HCT116 (cell line): ENCODE measurements at places on chromosomes 12 and 14. TPM values are rescaled to one million over a fixed set of nuclear protein-coding genes. Genes with fewer than 3 reads are reported as not detected.

- no peak for DNase-seq
These were observed 236.6 kb downstream of the C12orf75 start for GRCh38 chr12:105567061-105567460.

GLIPR1L1 gene
- total RNA-seq: not detected

SLC5A8 gene
- not detected for total RNA-seq

- DNase-seq: no peak
These were observed 21.7 kb downstream of the CAPRIN2 start for GRCh38 chr12:30732954-30733637.

- DNase-seq: no peak
These were observed 711 bp downstream of the SBNO1 start for GRCh38 chr12:123363740-123364531.

DNA sequence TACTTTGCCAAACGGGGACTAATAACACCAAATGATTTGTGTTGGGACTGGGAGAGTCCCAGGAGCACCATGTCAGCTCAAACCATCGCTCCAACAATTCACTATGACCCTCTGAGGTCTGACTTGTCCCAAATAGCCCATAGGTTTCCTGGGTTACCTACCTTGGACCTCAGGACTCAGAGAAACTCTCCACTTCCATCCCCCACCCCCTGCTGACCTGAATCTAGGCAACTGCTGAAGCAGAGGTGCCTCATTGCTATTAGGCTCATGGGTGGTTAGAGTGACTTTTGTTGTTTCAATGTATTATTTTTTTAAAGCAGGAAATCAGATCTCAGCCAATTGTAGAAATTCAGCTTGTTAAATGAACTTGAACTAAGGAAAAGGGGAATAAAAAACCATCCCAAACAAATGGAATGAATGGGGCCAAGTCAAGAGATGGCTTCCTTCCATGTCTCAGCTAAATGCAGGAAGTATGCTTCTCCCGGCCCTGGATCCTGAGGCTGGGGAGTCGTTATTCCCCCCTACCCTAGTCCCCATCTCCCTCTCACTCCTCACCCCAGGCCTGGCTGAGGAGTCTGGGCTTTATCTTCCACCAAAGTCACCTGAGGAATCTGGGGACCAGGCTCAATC is 80.9 kb upstream of the SLC24A4 start:
- no peak for DNase-seq

GRCh38 chr12:103652808-103653207 is 65.7 kb downstream of the STAB2 start:
- no peak for DNase-seq

DNA sequence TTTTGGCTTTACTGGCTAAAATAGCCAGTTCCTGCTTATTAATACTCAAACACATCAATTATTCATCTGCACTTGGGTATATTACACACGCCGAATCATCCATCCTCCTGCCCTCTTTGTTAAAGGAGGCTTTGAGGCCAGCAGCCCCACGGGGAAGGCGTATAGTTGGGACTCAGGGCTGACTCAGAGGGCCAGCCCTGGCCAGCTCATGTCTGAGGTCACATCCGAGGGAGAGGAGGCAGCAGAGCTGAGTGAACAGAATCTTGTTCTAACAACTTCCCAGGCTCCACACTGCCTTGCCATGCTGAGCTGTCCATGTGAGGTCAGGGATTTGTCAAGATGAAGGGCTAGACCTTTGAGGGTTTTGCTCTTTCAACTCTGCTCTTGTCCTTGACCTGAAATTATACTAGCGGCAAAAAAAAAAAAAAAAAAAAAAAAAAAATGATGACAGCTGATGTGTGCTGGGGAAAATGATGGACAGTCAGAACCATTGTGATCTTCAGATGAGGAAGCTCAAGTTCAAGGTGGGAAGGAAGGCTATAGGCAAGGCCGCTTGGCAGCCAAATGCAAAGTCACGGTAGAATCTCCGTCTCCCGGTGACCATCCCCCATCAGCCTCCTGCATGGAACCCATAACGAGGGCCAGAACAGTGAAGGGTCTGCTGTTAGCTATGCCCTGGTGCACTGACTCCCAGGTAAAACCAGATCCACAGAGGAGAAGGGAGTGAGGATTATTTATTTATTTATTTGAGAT is 12.5 kb upstream of the MARK3 start:
- peak; percentile 72 for DNase-seq

DNA sequence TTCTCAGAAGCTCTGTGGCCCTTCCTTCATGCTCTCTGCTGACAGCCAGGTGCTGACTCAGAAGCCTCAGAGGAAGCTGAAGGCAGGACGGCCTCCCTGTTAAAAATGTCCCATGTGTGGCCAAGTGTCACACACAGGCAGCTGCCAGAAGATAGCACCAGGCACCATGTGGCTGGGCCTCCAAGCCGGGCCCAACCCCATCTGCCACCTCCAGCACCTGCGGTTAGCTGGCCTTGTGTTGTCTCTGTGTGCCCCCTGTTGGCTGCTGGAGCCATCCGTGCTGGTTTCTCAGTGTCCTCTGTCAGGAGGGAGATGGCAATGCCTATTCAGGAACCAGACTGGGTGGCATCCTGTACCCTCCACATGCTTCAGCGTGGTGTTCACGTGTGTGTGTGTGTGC is 63.2 kb downstream of the TSPAN11 start:
- no peak for DNase-seq

- DNase-seq: no peak
These were observed 82.7 kb downstream of the C14orf132 start for GRCh38 chr14:96121660-96122395.

FAM181A gene
- total RNA-seq: not detected

- no peak for DNase-seq
These were observed 299.5 kb downstream of the DAD1 start for GRCh38 chr14:22289570-22289969.

DNA sequence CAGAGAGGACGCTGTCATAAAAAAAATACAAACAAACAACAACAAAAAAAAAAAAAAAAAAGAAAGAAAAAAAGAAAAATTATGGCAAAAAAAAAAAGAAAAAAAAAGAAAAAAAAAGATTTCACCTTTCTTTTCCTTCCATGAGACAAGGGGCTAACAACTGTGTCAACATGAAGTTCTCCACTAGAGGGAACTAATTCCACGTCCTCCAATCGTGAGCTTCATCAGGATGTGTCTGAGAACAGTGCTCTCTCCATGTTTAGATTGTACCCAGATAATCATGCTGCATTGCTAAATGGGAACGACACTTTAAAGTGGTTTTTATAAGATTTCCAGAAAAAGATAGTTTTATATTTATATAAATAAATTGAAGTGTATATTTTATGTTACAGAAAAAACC is 96.2 kb upstream of the PTPRB start:
- DNase-seq: peak; percentile 76

- no peak for DNase-seq
These were observed 14.1 kb upstream of the GRIP1 start for GRCh38 chr12:66692986-66693385.

SLC25A47 gene
- 0.17 TPM for total RNA-seq

DNA sequence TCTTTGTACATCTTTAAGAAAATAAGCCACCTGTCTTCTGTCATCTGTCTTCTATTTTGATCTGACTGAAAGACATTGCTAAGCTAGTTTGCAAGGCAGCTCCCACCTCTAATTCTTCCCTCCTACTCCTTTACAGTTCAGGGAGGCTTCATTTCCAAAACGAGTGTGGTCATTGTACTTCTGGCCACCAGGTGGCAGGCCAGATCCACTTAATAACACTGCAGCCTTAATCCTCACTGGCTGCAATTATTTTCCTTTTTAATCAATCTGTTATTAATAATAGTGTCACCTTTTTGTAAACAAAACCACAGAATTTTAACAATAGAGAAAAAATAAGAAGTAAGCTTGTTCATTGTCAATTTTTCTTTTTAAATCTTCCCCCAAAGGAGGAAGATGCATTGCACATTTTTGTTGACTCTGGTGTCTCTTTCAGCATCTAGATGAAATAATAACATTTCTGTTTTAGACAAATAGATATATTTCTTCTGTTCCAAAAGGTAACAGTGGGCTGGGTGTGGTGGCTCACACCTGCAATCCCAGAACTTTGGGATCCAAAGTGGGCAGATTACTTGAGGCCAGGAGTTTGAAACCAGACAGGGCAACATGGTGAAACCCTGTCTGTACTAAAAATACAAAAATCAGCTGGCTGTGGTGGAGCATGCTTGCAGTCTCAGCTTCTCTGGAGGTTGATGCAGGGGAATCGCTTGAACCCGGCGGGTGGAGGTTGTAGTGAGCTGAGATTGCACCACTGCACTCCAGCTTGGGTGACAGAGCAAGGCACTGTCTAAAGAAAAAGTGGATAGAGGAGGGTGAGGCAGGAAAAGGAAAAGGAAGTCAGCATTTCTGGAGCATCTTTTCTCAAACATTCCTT is 23.3 kb downstream of the GABARAPL1 start:
- DNase-seq: peak; percentile 31

DNA sequence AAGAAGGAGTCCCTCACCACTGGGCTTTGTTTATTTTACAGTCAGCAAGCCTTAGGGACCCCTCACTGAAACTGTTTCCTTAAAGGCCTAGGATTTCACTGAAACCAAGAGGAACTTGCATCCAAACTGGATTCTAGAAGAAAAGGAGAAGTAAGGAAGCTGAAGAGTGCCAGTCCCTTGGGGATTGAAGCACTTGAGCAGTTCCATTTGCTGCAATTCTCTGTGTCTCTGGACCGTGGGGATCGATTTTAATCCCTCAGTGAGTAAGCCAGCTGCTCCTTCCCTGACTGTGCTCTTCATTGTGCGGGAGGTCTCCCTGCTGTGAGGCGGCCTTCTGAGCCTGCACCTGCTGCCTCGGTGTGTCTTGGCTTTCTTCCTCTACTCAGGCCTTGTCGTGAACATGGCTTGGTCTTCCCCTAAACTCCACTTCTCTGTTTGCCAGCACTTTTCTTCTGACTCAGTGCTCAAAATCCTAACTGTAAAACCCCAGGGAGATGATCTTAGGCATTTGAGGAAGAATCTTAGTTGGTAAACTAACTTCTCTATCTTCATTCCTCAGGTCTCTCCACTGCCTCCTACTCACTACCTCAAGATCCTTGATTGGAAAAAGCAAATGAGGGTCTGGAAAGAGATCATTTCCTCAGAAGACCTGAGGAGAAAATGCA is 132.6 kb downstream of the SLC38A6 start:
- no peak for DNase-seq

RFLNA gene
- not detected for total RNA-seq

DNA sequence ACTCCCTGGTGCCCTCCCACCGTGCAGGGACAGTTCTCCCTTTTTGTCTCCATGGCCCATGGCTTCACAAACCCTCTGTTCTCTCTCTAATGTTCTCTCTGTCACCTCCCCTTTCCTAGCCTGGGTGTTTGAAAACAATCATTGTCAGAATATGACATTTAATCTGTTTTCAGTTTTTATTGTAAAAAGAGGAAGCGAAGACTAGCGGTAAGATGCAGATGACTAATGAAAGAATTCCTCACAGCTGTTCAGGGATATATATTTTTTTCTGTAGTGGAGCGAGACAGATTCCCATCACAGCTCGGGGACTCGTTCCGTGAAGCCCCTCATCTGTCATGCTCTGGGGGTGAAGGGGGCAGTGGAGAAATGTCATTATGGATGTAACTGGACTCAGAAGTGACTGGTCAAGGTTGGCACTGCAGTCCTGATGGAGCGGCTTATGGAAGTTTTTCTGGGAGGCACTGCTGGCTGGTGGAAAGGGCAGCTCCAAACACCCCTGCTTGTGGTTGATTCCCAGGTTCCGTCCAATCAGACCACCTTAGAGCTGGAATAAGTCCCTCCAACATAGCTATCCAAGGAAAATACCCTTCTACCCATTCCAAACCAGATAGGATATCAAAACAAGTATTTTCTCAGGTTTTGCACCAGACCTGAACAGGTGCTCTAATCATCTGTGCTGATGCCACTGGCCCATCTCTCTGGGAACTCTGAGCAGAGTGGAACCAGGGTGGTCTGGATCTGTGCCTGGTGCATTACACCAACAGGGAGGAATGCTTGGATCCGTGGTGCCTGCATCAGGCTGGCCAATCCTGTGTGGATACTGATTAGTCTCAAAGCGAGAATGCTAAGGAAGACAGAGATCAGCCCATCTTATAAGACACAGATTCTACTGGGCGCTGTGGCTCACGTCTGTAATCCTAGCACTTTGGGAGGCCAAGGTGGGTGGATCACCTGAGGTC is 84.7 kb downstream of the GPATCH2L start:
- DNase-seq: no peak

DNA sequence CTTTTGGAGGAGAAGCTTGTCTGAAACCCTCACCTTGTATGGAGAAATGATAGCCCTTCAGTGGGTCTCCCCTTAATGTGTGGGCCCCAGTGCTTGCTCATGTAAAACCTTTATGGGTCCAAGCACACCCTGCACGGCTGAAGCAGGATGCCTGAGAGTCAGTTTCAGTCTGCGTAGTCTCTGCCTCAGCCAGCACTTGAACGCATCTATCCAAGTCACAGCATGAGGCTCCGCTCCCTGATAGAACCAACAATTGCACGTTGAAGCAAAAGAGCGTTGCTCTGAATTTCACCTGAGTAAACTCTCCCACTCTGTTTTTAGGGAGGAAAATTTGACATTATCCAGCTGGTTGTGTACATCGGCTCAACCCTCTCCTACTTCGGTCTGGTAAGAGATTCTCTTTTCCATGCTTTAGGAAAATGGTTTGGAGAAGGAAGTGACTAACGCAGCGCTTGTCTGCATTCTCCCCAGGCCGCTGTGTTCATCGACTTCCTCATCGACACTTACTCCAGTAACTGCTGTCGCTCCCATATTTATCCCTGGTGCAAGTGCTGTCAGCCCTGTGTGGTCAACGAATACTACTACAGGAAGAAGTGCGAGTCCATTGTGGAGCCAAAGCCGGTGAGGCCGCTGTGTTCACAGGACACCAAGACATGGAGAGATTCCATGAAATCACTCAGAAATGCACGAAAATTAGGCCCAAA is 33.0 kb upstream of the P2RX4 start:
- no peak for DNase-seq

DNA sequence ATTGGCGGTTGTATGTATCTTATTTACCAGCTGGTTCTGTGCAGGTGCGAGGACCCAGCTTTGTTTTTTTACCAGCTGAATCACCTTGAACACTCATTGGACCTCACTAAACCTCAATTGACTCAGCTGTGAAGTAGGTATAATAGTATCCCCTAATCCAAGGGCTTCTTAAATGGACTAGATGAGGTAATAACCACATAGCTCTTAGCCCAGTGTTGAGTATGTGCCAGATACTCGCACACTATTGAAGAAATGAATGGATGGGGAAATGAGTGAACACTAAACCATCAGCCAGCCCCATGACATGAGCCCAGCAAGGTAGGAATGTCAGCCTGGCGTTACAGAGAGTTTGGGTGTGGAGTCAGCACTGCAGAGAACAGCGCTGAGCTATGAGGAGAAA is 79.7 kb downstream of the RIMBP2 start:
- no peak for DNase-seq

HHIPL1 gene
- total RNA-seq: not detected

AJUBA gene
- 39.7 TPM for total RNA-seq

LALBA gene
- total RNA-seq: not detected

- no peak for DNase-seq
These were observed 120.1 kb downstream of the SMOC1 start for GRCh38 chr14:69999261-69999674.

ETFBKMT gene
- 1.7 TPM for total RNA-seq

RFX4 gene
- total RNA-seq: not detected

GRCh38 chr12:43805149-43805859 is 813 bp downstream of the TWF1 start:
- no peak for DNase-seq
